ENCODE measurements at places on chromosomes 13 and 19.

GRCh38 chr13:48501705-48502104 lies 31.2 kb downstream of the RCBTB2 start:
- DNase-seq = no peak

DNA sequence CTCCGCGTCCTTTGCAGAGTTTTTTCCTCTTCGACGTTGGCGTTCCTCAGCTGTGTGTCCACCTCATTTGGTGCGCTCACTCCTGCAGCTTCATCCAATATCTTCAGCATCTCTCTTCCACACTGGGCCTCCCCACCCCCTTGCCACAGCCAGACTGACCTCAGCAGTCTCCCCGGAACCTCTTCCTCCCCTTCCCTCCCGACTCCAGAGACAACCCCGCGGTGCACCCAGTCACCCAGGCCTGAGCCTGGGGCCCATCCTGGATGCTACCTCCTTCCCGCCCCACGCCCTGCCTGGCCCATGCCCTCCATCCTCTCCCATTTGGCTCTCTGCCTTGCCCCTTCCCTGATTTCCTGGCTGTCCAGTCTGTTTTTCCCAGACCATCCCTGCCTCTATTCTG lies 8.1 kb upstream of the C5AR2 start:
- DNase-seq = no peak

- DNase-seq = no peak
Measured at GRCh38 chr19:46355234-46356148, 8.6 kb downstream of the PPP5C start.

GRCh38 chr13:22325761-22326160 lies 654.9 kb downstream of the FGF9 start:
- DNase-seq = no peak

GRCh38 chr13:97555034-97555433 lies 121.1 kb downstream of the RAP2A start:
- DNase-seq = no peak

DNA sequence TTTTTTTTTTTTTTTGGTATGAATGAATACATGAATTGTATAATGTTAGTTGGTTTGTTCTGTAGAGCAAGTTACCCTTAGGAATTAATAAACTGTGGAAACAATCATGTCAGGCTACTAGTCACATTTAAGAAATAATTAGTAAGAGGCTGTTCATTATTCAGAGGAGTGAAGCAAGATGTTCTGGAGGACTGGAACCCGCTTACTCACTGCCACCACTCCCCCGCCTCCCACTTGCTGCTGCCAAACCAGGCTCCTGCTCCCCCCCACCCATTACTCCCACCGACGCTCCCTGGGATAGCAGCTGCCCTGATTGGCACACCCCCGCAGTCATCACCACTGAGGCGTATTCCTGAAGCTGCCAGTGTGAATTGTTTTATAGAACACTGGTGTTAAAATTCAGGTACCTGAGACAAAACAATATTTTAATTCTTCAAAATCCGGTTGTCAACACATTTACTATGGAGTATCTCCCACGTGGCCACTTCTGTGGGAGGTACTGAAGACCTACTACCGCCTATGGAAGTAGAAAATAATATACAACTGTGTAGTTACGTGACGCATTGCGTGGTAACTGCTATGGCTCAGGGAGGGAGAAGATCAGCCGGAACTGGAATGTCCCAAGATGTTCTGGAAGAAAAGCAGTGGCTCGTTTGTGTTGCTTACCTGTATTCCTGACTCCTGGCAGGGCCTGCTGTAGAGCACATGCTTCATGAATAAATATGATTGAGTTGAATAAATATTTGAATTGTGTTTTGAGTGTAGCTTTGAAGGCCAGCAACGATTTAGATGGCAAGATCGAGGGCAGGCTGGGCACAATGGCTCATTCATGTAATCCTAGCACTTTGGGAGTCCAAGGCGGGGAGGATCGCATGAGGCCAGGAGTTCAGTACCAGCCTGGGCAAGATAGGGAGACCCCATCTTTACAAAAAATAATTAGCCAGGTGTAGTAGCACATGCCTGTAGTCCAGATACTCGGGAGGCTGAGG lies 1.7 kb downstream of the DPY19L3 start:
- no peak for DNase-seq

GRCh38 chr13:45575146-45575829 lies 40.3 kb downstream of the ERICH6B start:
- DNase-seq = no peak

GRCh38 chr13:36801035-36801434 lies 18.0 kb upstream of the RFXAP start:
- DNase-seq = no peak

GRCh38 chr13:65787082-65787481 lies 1443.1 kb downstream of the PCDH9 start:
- no peak for DNase-seq

DNA sequence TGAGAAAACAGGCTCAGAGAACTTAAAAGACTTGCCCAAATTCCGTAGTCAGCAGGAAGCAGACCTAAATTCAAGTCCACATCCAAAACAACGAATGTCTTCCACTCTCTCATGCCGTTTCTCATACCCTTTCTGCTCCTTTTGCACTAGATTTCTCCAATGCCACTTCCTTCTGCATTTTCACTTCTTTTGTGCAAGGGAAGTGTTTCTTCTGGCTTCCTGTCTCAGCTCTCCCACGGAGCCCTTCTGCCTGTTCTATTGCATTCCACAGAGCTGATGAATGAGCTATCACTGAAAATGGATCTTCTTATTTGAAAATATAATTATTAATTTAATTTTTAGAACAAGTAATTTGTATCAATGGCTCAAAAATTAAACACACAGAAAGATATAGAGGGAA lies 56.1 kb upstream of the STK24 start:
- DNase-seq = no peak

GRCh38 chr19:28936001-28936400 lies 276.9 kb downstream of the UQCRFS1 start:
- no peak for DNase-seq

GRCh38 chr13:55538424-55538823 lies 1602.3 kb upstream of the PRR20A start:
- DNase-seq = no peak

GRCh38 chr19:41696402-41697197 lies 8.5 kb upstream of the CEACAM7 start:
- no peak for DNase-seq

- DNase-seq = no peak
Measured at GRCh38 chr13:39259371-39260140, 221.3 kb downstream of the NHLRC3 start.

DNA sequence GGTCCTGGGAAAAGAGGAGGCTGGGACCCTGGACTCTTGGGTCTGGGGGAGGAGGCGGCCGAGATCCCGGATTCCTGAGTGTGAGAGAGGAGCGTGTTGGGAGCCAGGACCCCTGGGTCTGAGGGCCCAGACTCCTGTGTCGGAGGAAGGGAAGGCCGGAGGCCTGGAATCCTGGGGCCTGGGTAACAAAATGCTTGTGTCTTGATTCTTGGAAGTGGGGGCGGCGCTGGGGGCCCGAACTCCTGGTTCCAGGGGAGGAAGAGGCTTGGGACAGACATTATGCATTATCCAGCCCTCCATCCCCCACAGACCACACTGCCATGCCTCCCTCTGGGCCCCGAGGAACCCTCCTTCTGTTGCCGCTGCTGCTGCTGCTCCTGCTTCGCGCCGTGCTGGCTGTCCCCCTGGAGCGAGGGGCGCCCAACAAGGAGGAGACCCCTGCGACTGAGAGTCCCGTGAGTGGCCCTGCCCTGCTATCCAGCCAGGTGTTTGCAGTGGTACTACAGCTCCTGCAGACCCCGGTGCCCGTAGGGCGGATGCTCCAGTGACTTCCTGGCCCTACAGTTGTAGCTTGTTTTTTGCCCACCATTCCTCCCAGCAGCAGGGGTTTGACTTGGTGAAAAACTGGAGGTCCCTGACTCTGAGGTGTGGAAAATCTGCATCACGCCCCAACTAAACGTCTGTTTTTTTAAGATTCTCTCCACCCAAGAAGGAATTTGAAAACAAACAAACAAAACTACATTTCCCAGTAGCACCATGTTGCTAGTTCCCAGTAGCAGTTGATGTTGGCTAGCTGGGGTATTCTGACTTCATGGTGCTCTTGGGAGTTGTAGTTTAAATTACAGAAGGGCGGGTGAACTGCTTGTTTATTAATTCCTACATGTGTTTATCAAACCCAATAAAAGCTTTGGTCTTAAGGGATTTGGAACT lies 630 bp downstream of the NUCB1 start:
- DNase-seq = no peak

GRCh38 chr13:65882810-65883209 lies 1347.3 kb downstream of the PCDH9 start:
- DNase-seq = no peak

- no peak for DNase-seq
Measured at GRCh38 chr13:110294146-110294545, 12.8 kb downstream of the COL4A1 start.

- DNase-seq = no peak
Measured at GRCh38 chr19:39423258-39424086, 11.0 kb downstream of the PLEKHG2 start.

DNA sequence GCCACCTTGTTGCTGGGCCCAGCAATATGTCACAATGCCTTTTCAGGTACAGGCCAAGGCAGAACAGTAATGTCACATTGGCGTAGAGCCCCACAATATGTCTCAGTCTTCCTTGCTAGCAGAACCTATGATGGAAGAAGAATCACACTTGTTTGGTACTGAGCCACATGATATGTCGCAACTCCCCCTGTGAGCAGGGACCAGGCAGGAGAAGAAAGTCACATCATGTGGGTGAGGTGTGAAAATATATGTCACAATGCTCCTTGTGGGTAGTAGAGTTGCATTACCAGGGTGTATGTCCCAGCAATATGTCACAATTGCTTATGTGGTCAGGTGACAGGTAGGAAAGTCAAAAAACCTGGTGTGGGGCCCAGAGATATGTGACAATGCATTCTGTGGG lies 7.1 kb upstream of the ZNF91 start:
- DNase-seq = no peak

DNA sequence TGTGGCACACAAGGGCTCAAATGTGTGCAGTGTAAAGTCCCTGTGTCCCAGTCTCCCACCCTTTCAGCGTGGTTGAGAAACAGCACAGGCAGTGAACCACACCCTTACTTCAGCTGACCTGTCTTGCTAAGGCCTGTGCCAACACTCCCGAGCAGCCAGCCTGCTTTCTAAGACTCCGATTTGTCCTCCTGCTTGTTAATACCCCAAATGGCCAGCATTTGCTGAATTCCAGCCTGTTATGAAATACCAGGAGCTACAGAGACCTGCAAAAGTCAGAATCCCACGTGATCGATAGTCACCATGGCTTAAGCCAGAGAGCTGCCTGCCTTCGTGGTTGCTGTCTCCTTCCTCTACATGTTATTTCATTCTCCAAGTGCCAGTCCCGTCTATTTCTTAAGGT lies 200.5 kb downstream of the FGF9 start:
- no peak for DNase-seq

GRCh38 chr13:52797176-52797575 lies 51.3 kb downstream of the PCDH8 start:
- DNase-seq = no peak

DNA sequence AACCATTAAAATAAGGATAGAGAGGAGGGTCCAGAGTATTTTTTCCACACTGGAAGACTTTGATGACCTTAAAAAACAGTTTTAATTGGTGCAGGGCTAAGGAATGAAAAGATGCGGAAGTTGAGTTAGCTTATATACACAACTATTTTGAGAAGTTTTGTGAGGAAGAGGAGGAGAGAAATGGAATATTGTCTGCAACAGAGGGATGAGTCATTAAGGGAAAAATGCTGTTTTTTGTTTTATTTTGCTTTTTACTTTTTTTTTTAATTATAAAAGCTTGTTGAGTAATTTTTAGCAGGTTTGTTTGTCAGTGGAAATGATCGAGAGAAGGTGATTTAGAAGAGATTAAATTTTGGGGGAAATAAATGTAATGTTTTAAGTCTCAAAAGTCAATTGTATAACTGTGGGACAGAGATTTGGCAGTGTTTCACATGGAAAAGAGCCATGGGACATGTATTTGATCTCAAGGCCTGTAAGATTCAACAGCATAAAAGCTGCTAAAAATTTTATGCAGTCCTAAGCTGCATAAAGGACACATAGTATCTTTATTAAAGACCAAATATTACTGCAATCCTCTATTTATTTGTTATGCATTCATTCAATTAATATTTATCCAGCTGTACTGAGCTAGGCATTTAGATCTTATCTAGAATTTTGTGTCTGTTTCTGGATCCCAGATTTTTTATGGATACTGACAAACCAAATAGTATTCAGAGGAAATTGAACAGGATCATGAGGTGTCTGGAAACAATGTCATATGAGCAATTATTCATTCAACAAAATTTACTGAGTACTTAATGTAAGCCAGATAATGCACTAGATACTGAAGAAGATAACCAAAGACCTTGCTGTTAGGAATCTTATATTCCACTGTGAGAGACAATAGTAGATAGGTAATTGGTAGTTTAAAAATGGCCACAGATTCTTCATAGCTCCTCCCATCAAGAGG lies 72.7 kb downstream of the DNAJC15 start:
- DNase-seq = no peak

DNA sequence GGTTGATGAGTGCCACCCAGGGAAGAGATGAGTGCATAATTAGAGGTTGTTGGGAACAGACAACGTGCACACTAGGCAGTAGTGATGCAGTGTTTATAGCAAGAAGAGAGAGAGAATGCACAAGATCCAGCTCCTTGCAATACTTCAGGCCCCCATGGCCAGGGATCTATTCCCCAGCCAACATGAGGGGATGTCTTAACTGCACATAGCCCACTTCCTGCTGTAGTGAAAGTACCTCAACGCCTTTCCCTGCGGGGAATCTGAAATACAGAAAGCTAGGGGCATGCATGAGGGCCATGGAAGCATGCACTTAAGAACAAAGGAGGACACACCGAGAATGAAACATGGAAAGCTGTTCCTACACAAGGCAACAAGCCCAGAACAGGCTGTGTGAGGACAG lies 636.7 kb upstream of the GPC6 start:
- DNase-seq = no peak

DNA sequence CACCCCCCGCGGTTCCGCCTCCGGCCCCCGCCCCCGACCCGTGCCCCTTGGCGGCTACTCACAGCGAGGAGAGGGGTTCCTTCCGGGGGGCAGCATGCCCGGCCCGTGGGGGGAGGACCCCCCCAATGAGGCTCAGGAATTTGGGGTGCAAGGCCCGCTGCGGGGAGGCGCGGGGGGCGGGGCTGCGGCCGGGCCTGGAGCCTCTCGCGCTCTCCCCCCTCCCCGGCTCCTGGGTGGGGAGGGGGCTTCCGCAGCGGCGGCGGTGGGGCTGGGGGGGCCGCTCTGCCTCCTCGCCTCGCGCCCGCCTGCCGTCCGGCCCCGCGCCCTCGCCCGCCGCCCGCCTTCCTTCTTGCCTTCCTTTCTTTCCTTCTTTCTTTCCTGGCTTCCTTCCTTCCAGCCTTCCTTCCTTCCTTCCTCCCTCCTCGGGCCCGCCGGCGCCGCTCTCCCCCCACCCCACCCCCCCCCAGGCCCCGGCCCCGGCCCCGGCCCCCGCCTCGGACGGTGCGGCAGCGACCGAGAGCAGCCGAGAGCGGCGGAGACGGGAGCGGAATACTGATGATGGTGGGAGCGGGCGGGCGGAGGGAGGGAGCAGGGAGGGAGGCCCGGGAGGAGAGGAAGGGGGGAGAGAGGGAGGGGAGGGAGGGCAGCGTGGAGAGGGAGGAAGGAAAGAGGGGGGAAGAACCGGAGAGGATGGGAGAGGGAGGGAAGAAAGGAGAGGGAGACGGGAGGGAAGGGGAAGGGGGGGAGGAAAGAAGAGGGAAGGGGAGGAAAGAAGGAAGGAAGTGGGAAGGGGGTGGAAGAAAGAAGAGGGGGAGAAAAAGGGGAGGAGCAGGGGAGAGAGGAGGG lies at the start of gene LRRC4B:
TSS of gene LRRC4B (minus strand) at position 554 of the 846 bp plus-strand sequence. CDS start 19,597 bp downstream, outside the sequence.
- no peak for DNase-seq

GRCh38 chr19:10290876-10291553 lies 1.3 kb downstream of the ICAM5 start:
- DNase-seq = no peak

GRCh38 chr19:48401287-48401686 lies 7.8 kb downstream of the GRIN2D start:
- DNase-seq = no peak
